ENCODE measurements at places on chromosomes 2 and 18.

DNA sequence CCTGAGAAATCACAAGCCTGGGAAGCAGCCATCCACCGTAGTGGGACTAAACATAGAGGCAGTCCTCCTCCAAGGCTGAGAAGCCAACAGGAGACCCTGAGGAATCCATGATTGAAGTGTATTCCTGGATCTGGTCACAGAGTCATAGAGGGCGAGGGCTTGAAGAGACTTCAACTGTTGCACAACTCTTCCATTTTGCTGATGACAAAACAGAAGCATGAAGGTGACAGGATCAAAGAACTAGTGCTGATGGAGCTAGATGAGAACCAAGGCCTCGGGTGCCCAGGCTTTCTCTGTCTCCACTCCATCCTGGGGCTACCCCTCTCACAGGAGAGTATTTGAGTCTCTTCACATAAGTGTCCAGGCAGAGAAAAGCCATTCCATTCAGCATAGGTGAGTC, 30.1 kb upstream of the RAB27B start:
- DNase-seq: no peak

- no peak for DNase-seq
Measured at GRCh38 chr2:201699416-201699815, 972 bp upstream of the MPP4 start.

DNA sequence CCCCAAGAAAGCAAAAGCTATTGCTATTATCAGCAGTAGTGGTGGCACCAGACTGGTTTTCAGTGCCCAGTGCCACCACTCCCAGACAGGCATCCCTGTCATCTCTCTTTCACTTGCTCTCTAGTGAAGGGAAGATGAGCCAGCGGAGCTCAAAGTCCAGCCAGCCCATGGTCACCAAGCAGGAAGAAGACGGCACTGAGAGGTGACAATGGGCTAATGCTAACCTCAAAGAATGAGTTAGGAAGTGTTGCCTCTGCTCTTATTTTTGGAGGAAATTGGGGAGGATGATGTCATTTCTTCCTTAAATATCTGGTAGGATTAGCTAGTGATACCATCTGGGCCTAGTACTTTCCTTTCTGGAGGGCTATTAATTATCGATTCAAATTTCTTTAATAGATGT, 1.7 kb downstream of the SP140 start:
- no peak for DNase-seq

DNA sequence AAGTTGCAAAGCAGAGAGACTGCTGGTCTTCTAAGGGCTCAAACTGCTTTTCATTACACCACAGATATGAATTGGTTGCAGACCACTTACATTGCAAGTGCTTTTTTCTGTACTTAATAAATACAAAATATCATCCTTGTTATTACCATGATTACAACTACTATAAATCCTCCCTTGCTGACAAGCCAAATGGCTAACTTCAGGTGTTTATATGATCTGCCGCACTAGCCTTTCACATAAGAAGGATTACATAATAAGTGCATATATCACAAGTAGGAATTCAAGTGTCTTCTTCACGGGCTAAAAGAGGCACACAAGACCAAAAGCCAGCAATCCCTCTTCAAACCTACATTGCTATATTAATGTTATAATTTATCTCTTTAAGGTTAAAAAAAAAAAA, 373.0 kb downstream of the ZEB2 start:
- no peak for DNase-seq

GRCh38 chr2:68135448-68136320, 22.0 kb upstream of the PNO1 start:
- no peak for DNase-seq

DNA sequence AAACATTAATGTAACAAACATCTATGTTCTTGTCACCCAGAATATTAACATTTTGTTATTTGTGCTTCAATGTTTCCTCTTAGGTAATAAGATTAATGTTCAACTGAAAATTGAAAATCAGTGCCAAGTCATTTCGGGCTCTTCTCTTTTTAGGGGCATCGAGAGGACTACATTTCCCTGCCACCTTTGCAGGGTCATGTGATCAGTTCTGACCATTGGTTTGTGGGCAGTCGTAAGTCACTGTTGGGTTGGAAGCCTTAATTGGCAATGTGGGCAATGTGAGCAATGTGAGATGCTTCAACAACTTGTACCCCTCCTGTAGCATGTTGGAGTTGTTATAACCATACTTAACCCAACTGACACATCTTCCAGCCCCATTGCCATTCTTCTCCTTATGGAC, 10.1 kb upstream of the CYRIA start:
- DNase-seq: no peak
